Activated CD4-positive, alpha-beta memory T cell treated with anti-CD3 and anti-CD28 coated beads, Interleukin-2, amount 10 ng/mL, durations not matched to agents 7 days and 5 days (primary cell): ENCODE measurements at places on chromosomes 2 and 18. TPM values are rescaled to one million over a fixed set of nuclear protein-coding genes. Genes with fewer than 3 reads are reported as not detected.

SLC19A3 gene
- not detected for total RNA-seq

MREG gene
- 15.1 TPM for total RNA-seq

SERPINB7 gene
- not detected for total RNA-seq

SCN1A gene
- total RNA-seq, result not detected

CYRIA gene
- 0.05 TPM for total RNA-seq

TTC32 gene
- 30.7 TPM for total RNA-seq

CDH19 gene
- not detected for total RNA-seq

SOCS6 gene
- total RNA-seq, result 2.1 TPM

RRM2 gene
- 546 TPM for total RNA-seq

GRCh38 chr2:229653531-229653930, 60.8 kb downstream of the DNER start:
- no peaks in the 10 kb centered on the region for H3K36me3 ChIP-seq
- DNase-seq, result no peak
- no peaks in the 10 kb centered on the region for H3K4me1 ChIP-seq
- H3K27ac ChIP-seq, result no peak overlapping the region

DNA sequence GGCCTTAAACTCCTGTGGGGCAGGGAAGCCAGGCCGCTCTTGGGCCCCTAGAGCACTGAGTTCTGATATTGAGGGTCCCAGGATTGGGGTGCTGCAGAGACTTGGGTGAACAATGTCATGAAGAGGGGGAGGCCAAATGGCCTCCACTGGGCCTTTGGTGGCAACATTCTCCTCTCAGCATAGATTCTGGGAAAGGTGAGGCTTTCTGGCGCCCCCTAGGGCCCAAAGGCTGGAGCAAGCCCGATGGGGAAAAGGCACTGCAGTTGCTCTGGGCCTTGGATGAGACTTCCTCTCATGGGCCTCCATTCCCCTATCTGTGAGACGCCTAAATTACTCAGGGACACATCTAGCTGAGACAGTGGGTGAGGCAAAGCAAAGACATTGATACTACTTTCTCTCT, 84.8 kb downstream of the ACAA2 start:
- H3K4me1 ChIP-seq, result peaks cover 6% of the 10 kb centered on the region
- H3K36me3 ChIP-seq, result no peaks in the 10 kb centered on the region
- H3K4me3 ChIP-seq, result no peak overlapping the region
- no peak overlapping the region for H3K27ac ChIP-seq
- peak; percentile 49 for DNase-seq

- no peaks in the 10 kb centered on the region for H3K4me1 ChIP-seq
- no peak overlapping the region for H3K27ac ChIP-seq
- no peak for DNase-seq
- H3K27me3 ChIP-seq, result peaks cover 19% of the 10 kb centered on the region
These were observed 270.0 kb downstream of the METTL4 start for GRCh38 chr18:2301316-2301715.

DNA sequence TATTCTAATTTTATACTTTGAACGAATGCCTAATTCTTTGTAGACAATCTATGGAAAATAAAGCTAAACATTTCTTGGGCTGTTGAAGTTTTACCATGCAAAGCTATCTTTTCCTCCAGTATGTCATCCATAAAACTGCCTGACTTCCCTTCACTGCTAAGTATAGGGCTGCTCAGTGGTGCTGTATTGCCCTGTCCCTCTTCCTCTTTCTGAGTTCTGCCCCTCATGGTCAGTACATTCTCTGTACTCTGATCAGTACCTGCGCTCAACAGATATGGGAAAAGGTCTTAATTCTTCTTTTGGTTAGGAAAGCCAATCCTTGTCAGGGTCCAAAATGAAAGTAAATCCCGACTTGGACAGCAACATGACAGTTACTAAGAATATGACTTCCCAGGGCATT, 321.9 kb downstream of the RAD51AP2 start:
- H3K36me3 ChIP-seq, result no peaks in the 10 kb centered on the region
- no peaks in the 10 kb centered on the region for H3K4me1 ChIP-seq
- H3K4me3 ChIP-seq, result no peak overlapping the region
- no peaks in the 10 kb centered on the region for H3K27me3 ChIP-seq
- no peak for DNase-seq

- no peak overlapping the region for H3K4me3 ChIP-seq
- peaks cover 7% of the 10 kb centered on the region for H3K27me3 ChIP-seq
- no peak overlapping the region for H3K27ac ChIP-seq
- H3K36me3 ChIP-seq, result no peaks in the 10 kb centered on the region
- no peaks in the 10 kb centered on the region for H3K4me1 ChIP-seq
These were observed 33.7 kb downstream of the TMEM17 start for GRCh38 chr2:62472312-62472711.

GRCh38 chr2:60867848-60868247, 13.5 kb upstream of the REL start:
- no peaks in the 10 kb centered on the region for H3K27me3 ChIP-seq
- DNase-seq, result peak; percentile 52
- H3K36me3 ChIP-seq, result peaks cover 26% of the 10 kb centered on the region
- peaks cover 27% of the 10 kb centered on the region for H3K4me1 ChIP-seq
- no peak overlapping the region for H3K4me3 ChIP-seq

GRCh38 chr2:78355967-78356366, 669.5 kb upstream of the REG3G start:
- no peaks in the 10 kb centered on the region for H3K36me3 ChIP-seq
- DNase-seq, result no peak
- no peak overlapping the region for H3K4me3 ChIP-seq
- H3K27ac ChIP-seq, result no peak overlapping the region
- H3K27me3 ChIP-seq, result no peaks in the 10 kb centered on the region
- no peaks in the 10 kb centered on the region for H3K4me1 ChIP-seq

GRCh38 chr18:74377776-74378175, 62.1 kb downstream of the C18orf63 start:
- peak overlapping the region; percentile 48 for H3K27ac ChIP-seq
- H3K4me1 ChIP-seq, result peaks cover 26% of the 10 kb centered on the region
- no peak overlapping the region for H3K4me3 ChIP-seq
- H3K36me3 ChIP-seq, result no peaks in the 10 kb centered on the region

- H3K4me1 ChIP-seq, result peaks cover 68% of the 10 kb centered on the region
- H3K27ac ChIP-seq, result peak overlapping the region; percentile 67
- H3K36me3 ChIP-seq, result peaks cover 11% of the 10 kb centered on the region
These were observed 12.1 kb upstream of the TTC39C start for GRCh38 chr18:24002479-24002878.

- no peaks in the 10 kb centered on the region for H3K27me3 ChIP-seq
- peak overlapping the region; percentile 95 for H3K4me3 ChIP-seq
- peaks cover 48% of the 10 kb centered on the region for H3K4me1 ChIP-seq
These were observed 8.2 kb downstream of the ZFP36L2 start for GRCh38 chr2:43218155-43218701.

DNA sequence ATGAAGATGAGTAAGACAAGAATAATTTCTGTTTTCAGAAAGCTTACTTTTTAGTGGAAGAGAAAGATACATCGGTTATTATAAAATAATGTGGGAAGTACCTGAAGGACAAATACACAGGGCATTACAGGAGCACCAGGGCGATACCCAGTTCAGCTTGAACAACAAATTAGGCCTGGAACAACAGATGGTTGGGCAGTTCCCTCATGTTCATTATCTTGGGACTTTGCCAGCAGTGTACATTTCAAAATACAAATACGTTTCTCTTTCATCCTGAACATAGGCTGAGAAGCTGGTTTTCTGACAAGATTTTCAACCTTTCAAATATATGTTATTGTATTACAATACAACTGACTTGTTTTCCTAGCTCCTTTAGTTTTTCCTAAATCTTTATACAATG, 79.6 kb downstream of the TGIF1 start:
- DNase-seq, result no peak
- H3K27ac ChIP-seq, result no peak overlapping the region
- no peaks in the 10 kb centered on the region for H3K27me3 ChIP-seq
- peaks cover 17% of the 10 kb centered on the region for H3K4me1 ChIP-seq
- no peaks in the 10 kb centered on the region for H3K36me3 ChIP-seq
